OCI-LY7 (cell line): ENCODE measurements at places on chromosomes 7 and 10. TPM values are rescaled to one million over a fixed set of nuclear protein-coding genes. Genes with fewer than 3 reads are reported as not detected.

DNA sequence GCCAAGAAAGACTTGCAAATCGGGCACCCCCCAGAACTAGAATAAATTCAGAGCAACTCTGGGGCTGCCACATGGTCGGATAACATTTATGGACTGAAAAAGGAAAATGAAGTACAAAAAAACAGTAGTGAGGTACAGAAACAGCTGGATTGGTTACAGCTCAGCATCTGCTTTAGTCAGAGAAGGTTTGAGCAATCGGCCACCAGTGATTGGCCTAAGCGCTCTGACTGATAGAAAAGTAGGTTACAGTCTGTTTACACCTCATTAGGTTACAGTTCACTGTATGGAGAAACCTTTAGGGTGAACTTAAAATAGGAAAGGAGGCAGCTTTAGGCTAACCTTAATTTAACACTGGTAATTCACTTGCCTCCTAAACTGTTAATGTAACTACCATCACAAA lies 102.0 kb upstream of the DKK1 start:
- no peak for DNase-seq

DNA sequence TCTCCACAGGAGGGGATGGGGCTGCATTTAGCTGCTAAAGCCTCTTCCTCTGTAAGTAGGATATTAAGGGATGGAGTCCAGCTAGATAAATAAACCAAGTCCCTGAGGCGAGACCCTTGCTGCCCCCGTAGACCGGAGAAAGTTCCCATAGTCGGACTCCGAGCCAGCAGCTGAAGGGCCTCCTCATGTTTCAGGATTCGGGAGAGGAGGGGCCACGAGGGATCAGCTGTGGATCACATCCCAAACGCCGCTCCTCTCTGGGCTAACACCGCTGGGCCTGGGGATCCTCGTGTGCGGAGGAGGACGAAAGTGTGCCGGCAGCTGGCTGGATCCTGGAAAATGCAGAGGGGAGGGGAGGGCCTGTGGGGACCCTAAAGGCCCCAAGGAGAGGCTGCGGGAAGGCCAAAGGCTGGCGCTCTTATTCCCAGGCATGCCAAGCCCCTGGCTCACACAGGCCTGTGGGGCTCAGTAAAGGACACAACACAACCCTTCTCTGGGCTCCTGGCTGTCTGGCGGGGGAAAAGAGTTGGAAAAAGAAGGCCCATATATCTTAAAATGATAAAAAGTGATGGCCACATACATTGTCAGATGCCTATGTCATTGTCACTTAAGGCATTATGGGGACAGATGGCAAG lies 82.5 kb upstream of the TMEM72 start:
- no peak for DNase-seq

DNA sequence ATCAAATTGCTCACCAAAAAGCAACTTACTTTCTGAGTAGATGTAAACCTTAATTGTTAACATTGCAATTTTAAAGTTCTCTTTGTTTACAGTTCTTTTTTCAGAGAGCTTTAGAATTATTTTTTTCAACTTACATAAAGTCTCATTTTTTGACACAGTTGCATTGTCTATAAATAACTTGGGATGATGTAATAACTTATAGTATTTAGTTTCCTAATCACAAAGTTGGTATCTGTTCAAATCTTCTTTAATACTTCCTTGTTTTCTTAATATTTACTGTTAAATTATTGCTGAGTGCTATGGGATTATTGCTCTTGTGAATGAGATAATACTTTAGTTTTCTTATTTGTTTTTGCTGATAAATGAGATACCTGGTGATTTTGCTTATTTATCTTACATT lies 18.9 kb upstream of the SUV39H2 start:
- DNase-seq = no peak

DNA sequence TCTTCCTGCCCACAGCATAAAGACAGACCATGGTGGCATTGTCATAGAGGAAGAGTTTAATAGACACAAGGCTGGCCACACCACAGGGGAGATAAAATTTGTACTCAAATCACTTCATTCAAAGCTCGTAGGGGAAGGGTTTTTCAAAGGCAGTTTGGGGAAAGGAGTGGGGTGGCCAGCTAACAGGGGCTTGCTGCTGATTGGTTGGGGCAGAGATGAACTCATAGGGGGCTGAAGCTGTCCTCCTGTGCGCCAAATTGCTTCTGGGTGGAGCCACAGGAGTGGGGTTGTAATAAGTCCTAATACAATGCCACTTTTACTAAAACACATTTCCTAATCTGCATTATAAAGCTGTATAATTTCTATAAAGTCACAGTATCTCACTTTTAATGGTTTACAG lies 22.5 kb downstream of the PDZD8 start:
- DNase-seq = no peak

DNA sequence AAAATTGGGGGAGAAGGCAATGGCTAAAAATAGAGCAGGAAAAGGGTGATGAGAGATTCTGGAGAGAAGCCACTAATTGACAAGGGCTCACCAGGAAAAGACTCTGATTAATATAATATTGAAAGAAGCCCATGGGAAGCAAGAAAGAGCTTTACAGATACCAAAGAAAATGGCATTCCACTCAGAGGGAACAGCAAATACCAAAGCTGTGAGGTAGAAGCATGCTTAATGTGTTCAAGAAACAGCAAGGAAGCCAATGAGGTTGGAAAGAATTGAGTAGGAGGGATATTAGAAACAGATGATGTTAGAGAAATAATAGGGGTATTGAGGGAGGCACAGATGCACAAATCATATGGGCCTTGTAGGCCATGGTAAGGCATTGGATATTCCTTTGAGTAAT lies 130.1 kb downstream of the MYO3A start:
- DNase-seq = no peak

DNA sequence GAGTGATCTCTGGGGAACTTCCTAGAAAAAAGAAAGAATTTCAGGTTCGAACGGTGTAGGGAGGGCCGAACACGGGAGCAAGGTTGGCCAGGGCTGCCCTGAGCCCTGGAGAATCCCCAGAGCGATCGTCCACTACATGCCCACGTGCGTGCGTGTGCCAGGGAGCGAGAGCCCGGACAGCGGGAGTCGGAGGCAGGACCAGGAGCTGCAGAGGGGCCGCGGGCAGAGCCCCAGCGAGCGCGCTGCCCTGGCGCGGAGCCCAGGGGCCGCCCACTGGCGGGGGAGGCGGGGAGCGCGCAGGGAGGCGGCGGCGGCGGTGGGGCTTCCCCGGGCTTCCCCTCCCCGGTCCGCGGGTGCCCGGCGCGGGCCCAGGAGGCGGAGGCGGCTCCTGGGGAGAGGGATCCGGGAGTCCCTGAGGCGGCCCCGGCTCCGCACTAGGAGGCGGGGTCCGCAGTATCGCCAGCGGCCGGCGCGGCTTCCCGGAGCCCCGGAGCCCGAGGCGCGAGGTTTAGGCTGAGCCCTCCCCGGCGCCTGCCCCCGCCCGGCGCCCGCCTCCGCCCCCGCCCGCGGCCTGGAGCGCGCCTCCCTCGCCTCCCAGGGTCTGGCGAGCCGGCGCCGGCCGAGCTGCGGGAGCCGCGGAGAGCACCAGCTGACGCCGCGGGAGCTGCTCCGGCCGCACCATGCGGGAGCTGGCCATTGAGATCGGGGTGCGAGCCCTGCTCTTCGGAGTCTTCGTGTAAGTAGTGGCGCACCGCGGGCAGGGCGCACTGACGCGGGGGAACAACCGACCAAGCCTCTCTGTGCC lies at the start of gene PLPP4:
TSS of gene PLPP4 (plus strand) at position 602 of the 805 bp plus-strand sequence. CDS start at position 681, 79 bp downstream.
- DNase-seq = no peak

DNA sequence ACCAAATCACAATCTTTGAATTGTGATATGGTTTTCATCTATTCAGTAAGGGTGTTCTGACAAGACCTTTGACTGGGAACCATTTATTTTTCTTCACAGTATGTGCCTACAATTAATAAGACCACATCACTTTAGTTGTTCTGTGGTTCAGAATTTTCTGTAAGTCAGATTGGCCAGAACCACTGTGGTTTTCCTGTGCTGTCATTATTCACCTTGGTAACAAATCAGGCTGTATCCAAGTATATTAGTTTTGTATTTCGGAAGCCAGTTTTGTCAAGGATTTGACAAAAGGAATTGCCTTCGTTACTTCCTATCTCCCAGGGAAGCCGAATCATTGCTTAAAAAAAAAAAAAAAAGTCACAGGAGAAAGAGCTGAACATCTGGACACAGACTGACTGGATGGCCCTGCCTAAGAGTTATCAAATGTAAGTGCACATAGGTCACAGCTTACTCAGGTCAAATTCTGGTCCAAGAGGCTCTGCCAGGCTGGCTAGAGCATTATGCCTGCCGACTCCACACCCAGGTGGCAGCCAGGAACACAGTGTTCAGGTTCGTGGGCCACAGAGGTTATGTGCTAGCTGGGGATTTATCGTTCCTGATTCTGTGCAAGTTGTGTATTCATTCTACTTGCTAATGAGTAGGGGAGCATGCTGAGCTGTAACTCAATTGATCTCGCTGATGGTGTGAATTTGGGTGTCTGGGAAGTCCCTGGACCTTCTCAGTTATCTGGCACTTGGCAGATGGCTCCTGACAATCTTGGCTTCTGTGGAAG lies 175.3 kb downstream of the JAZF1 start:
- no peak for DNase-seq

DNA sequence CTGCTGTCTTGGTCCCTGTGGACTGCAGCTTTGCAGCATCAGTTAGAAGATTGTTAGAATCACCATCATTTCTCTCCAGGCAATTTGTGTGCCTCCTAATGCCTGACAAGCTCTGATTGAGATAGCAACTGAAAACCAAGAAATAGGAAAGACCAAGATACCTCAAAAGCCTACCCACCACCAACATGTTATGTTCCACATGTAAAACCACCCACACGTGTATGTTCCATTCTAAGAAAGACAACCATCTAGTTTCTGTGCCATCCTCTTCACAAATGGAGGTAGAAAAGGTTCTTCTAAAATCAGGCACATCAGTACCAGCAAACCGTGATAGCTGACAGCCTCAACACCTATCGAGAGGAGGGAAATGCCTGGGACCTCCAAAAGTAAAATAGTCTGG lies 46.9 kb downstream of the TASOR2 start:
- no peak for DNase-seq

GRCh38 chr10:43921478-43921877 lies 272.8 kb upstream of the ZNF32 start:
- DNase-seq = no peak

DNA sequence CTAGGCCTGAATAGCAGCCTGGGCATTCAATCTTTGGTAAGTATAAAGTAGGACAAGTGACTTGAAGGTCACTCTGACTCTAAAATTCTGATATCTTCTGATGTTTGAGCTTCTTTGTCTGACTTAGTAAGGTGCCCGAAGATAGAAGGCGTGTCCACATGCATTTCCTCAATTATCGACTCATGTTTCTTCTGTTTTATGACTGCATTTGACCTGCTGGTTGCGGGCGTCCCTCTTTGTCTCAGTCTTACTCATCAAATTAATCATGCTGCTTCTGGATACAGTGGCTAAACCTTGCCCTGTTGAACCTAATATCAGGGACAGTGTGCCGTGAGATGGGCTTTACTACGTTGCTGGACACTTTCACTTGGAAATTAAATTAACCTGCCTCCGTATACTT lies 534.1 kb downstream of the SDK1 start:
- DNase-seq = no peak

Gene FRAT2
- 18.3 and 18.4 TPM in 2 replicates for total RNA-seq

Gene NKX6-2
- total RNA-seq = not detected in 2 replicates

DNA sequence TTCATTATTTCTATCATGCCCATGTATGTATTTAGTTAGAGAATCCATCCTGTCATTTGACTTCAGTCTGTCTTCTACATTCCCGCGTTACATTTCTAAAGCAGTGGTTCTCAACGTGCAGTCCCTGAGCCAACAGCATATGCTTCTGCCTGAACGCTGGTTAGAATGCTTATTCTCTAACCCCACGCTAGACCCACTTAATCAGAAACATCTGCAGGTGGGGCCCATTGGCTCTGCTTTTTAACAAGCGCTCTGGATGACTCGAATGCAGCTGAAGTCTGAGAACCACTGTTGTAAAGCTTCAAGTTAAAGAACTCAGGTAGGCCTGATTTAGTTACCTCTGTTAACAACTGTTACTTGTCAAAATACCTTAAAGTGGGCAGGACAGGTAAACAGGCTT lies 38.2 kb downstream of the NEUROD6 start:
- no peak for DNase-seq

DNA sequence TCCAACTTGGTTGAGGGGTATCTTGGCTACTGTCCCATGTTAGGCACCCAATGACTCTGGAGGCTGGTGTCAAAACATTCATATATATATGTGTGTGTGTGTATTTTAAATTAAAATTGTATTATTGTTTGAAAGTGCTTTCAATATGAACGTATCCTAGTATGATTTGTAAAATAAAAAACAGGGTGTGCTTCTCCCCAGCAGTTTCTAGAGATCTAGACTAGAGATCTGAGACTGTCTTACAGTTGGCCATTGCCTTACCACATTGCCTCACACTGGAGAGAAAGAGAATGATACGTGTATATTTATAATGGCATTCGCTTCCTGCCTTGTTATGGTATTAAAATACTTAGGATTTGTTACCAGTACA lies 1.2 kb downstream of the BAG3 start:
- peak; percentile 46 for DNase-seq

- no peak for DNase-seq
These were observed 177.8 kb downstream of the CSTF2T start for GRCh38 chr10:51521605-51522004.

- no peak for DNase-seq
These were observed 57.6 kb downstream of the CNNM2 start for GRCh38 chr10:102975483-102976379.

DNA sequence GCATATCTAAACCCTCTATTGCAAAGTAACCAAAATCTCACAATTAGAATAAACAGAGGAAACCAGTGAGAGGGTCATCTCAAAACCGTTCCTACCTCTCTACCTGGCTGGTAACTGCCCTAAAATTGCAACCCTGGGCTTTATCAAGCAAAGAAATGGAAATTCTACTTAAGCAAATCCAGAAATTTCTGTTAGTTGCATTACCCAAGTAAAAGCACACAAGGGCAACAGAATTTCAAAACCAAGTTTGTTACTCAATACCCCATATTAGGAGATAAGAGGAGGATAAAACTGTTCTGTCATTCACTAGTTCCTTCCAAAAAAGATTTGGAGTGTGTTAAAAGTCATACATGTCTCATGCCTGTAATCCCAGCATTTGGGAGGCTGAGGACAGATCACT lies 195.3 kb downstream of the FAM107B start:
- no peak for DNase-seq

GRCh38 chr7:79741684-79742083 lies 288.2 kb upstream of the MAGI2 start:
- DNase-seq = no peak

Gene SPDYE16
- 0.20 and 0.21 TPM in 2 replicates for total RNA-seq

DNA sequence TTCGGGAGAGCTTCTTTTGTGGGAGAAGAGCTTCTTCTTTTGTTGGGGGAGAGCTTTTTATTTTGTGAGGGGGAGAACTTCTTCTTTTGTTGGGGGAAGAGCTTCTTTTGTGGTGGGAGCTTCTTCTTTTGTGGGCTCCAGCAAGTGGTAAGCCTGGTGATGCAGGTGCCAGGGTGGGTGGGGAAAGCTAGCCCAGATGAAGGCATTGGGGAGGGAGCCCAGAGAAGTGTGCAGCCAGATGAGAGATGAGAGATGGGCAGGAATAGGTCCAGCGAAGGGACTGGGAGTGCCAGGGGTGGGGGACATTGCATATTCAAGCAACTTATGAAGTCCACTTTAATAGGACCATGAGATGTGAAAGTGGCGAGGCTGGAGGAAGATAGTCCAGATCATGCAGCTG lies 9.7 kb downstream of the ADRA2A start:
- no peak for DNase-seq
